ENCODE measurements at places on chromosomes 6 and 20. TPM values are rescaled to one million over a fixed set of nuclear protein-coding genes. Genes with fewer than 3 reads are reported as not detected.
A peak's percentile ranks its signal among the peaks of the same experiment; 100 is the strongest.

MYLK2 gene
- polyA plus RNA-seq, result 0.05 TPM

PRDM1 gene
- 3.9 TPM for polyA plus RNA-seq

PGC gene
- polyA plus RNA-seq, result not detected

ASCC3 gene
- polyA plus RNA-seq, result 28.5 TPM

TMEM244 gene
- polyA plus RNA-seq, result not detected

PACRG gene
- polyA plus RNA-seq, result 0.61 TPM

ZBP1 gene
- not detected for polyA plus RNA-seq

TJAP1 gene
- polyA plus RNA-seq, result 45.5 TPM

FOXF2 gene
- 0.34 TPM for polyA plus RNA-seq

LRRC1 gene
- 18.5 TPM for polyA plus RNA-seq

KCNQ2 gene
- not detected for polyA plus RNA-seq

CAP2 gene
- 11.0 TPM for polyA plus RNA-seq

GRM4 gene
- polyA plus RNA-seq, result not detected

DNA sequence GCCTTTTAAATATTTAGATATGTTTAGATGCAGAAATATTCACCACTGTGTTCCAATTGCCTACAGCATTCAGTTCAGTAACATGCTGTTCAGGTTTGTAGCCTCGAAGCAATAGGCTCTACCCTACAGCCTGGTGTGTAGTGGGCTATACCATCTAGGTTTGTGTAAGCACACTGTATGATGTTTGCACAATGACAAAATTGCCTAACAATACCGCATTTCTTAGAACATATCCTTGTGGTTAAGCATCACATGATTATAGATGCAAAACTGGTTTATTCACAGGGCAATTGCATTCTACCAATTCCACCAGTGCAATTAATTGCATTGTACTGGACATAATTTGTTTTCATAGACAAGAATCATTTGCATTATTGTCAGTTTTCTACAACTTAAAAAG, 7.9 kb upstream of the SLC22A16 start:
- no peaks in the 10 kb centered on the region for H3K4me1 ChIP-seq
- no peaks in the 10 kb centered on the region for H3K36me3 ChIP-seq
- H3K4me3 ChIP-seq, result no peak overlapping the region

DNA sequence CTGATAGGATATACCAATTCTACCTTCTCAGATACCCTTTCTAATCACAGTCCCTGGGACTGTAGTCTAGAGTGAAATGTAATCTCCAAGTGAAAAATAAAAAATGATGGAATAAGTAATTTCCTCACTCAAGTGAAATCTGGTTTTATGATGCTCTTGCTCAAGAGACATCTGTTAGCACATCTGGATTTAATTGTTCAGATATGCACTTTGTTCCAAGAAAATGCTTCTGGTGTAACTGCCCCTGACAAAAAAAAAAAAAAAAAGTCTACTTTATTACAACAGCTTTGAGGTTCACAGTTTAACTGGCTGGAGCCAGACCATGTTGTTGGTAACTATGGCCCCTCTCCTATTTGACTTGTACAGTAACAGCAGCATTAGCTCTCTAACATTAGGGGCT, 251.8 kb downstream of the BTBD9 start:
- H3K27ac ChIP-seq, result no peak overlapping the region
- no peak overlapping the region for H3K4me3 ChIP-seq
- no peak for DNase-seq
- H3K4me1 ChIP-seq, result peaks cover 6% of the 10 kb centered on the region
- no peaks in the 10 kb centered on the region for H3K36me3 ChIP-seq

- H3K27ac ChIP-seq, result no peak overlapping the region
- no peak for DNase-seq
- H3K4me3 ChIP-seq, result no peak overlapping the region
- peaks cover 15% of the 10 kb centered on the region for H3K36me3 ChIP-seq
These were observed 31.1 kb downstream of the POFUT1 start for GRCh38 chr20:32238483-32239425.

DNA sequence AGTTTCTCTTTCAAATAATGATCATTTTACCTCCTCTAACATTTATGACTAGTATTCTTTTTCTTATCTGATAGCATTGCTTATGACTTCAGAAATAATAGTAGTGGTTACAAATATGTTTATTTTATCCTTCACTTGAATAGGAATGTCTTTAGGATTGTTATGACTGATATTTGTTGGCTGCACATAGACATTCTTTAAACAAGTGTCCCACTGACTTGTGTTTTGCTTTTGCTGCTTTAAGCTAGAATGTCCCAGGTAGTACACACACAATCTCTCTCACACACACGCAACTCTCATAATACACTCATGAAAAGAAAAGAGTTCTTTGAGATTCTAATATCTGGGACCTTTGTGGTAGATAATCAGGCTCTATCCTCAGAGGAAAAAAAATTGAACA, 21.6 kb downstream of the KIAA1586 start:
- peaks cover 2% of the 10 kb centered on the region for H3K36me3 ChIP-seq
- DNase-seq, result no peak
- H3K4me1 ChIP-seq, result no peaks in the 10 kb centered on the region
- H3K27ac ChIP-seq, result no peak overlapping the region
- H3K27me3 ChIP-seq, result no peaks in the 10 kb centered on the region

- H3K36me3 ChIP-seq, result no peaks in the 10 kb centered on the region
- H3K27ac ChIP-seq, result no peak overlapping the region
- no peaks in the 10 kb centered on the region for H3K27me3 ChIP-seq
- peaks cover 36% of the 10 kb centered on the region for H3K4me1 ChIP-seq
- no peak overlapping the region for H3K4me3 ChIP-seq
These were observed 30.6 kb downstream of the REPS1 start for GRCh38 chr6:138957484-138957883.

DNA sequence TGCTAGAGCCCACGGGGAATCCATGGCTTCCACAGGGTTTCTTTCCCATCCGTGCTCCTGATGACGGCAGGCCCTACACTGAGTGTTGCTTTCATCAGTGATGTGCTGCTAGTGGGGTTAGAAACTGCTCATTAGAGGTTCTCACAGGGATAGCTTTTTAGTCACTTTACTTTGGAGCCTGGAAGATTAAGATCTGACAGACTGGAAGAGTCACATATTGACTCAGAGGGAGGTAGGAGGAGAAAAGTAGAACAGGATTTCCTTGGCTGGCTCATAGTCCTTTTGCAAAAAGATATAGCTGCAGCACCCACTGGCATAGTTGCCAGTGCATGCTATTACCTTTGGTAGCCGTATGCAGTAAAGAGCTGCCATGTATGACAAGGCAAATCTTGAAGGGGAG, 890.3 kb downstream of the C6orf118 start:
- no peaks in the 10 kb centered on the region for H3K36me3 ChIP-seq
- DNase-seq, result no peak
- no peaks in the 10 kb centered on the region for H3K27me3 ChIP-seq
- H3K4me1 ChIP-seq, result no peaks in the 10 kb centered on the region
- H3K27ac ChIP-seq, result no peak overlapping the region
- no peak overlapping the region for H3K4me3 ChIP-seq

- H3K27me3 ChIP-seq, result no peaks in the 10 kb centered on the region
- no peak overlapping the region for H3K27ac ChIP-seq
- H3K4me3 ChIP-seq, result peak overlapping the region; percentile 55
- H3K36me3 ChIP-seq, result no peaks in the 10 kb centered on the region
- no peak for DNase-seq
- H3K4me1 ChIP-seq, result peaks cover 12% of the 10 kb centered on the region
These were observed 22.3 kb upstream of the RPP40 start for GRCh38 chr6:5025911-5026819.

- H3K27me3 ChIP-seq, result peaks cover 16% of the 10 kb centered on the region
- H3K4me3 ChIP-seq, result no peak overlapping the region
- H3K36me3 ChIP-seq, result no peaks in the 10 kb centered on the region
- DNase-seq, result no peak
- H3K27ac ChIP-seq, result no peak overlapping the region
These were observed 2.1 kb downstream of the SERPINB9 start for GRCh38 chr6:2900821-2901644.

- H3K27me3 ChIP-seq, result peaks cover 37% of the 10 kb centered on the region
- H3K4me1 ChIP-seq, result peaks cover 2% of the 10 kb centered on the region
- no peaks in the 10 kb centered on the region for H3K36me3 ChIP-seq
These were observed 6.7 kb downstream of the CLPSL1 start for GRCh38 chr6:35787266-35788218.

DNA sequence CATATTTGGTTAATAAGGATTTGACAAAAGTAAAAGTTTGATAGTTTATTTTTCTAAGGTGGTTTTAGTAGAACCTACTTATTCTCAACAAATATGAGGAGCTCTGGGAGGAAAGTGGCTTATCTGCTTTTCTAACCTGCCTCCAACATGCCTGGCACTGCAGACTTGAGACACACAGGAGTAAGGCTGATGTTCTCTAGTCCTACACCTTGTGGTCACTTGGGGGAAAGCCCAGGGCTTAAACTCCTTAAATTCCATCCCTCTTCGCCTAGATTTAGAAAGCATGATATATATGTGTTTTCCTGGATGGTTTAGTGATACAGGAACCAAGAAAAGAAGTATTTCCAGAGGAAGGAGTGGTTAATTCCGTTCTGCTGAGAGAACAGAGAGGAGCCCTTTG, 39.9 kb upstream of the SAMD5 start:
- no peaks in the 10 kb centered on the region for H3K4me1 ChIP-seq
- H3K4me3 ChIP-seq, result no peak overlapping the region
- no peaks in the 10 kb centered on the region for H3K27me3 ChIP-seq
- no peak for DNase-seq
- no peak overlapping the region for H3K27ac ChIP-seq

DNA sequence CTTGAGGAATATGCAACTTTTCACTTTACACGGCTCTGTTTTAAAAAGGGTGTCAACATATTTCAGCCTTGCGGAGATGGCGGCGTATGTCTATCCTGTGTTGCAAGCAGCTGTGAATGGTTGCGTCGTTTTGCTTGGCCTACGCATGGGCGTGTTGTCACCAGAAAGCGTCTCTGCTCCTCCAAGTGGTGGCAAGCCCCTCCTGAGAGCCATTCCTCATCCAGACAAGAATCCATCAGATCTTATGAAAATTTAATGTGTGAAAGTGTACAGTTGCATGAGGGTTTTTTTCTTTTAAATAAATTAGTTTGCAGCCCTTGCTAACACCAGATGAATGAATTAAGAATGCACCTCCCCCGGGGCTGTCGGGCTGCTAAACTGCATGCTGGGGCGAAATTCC, 114.4 kb downstream of the PHACTR3 start:
- no peaks in the 10 kb centered on the region for H3K36me3 ChIP-seq
- no peak overlapping the region for H3K27ac ChIP-seq
- H3K4me3 ChIP-seq, result no peak overlapping the region
- no peaks in the 10 kb centered on the region for H3K27me3 ChIP-seq

GRCh38 chr6:21429291-21429690, 164.3 kb upstream of the SOX4 start:
- no peaks in the 10 kb centered on the region for H3K27me3 ChIP-seq
- H3K4me3 ChIP-seq, result no peak overlapping the region
- DNase-seq, result no peak
- H3K4me1 ChIP-seq, result no peaks in the 10 kb centered on the region
- H3K36me3 ChIP-seq, result no peaks in the 10 kb centered on the region

- H3K4me1 ChIP-seq, result no peaks in the 10 kb centered on the region
- H3K27ac ChIP-seq, result no peak overlapping the region
- H3K27me3 ChIP-seq, result no peaks in the 10 kb centered on the region
- no peak overlapping the region for H3K4me3 ChIP-seq
These were observed 37.0 kb downstream of the MC3R start for GRCh38 chr20:56285496-56285895.

DNA sequence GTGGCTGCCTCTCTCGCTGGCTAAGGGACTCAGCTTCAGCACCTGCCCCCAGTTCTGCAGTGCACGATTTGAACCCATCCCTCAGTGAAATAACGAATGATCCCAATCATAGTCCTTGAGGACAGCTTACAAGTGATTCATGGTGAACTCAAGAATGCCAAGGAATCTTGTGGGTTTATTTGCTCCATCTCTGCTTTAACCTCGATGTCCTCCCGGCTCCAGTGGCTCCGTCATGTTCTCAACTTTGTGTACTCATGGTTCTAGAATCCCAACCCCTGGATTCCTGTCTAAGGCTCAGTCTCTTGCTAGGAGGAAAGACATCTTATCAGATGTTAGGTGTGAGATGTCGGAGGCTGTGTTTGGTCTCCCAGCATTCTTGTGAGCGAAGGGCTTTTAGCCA, 29.0 kb upstream of the GTSF1L start:
- peaks cover 5% of the 10 kb centered on the region for H3K4me1 ChIP-seq
- DNase-seq, result no peak

GRCh38 chr20:32473231-32474008, 111.7 kb downstream of the NOL4L start:
- H3K4me1 ChIP-seq, result peaks cover 7% of the 10 kb centered on the region
- H3K36me3 ChIP-seq, result no peaks in the 10 kb centered on the region
- DNase-seq, result no peak
- peaks cover 9% of the 10 kb centered on the region for H3K27me3 ChIP-seq
- no peak overlapping the region for H3K4me3 ChIP-seq

GRCh38 chr6:221531-222349, 70.5 kb upstream of the DUSP22 start:
- no peaks in the 10 kb centered on the region for H3K36me3 ChIP-seq
- H3K4me3 ChIP-seq, result no peak overlapping the region
- H3K27me3 ChIP-seq, result no peaks in the 10 kb centered on the region

DNA sequence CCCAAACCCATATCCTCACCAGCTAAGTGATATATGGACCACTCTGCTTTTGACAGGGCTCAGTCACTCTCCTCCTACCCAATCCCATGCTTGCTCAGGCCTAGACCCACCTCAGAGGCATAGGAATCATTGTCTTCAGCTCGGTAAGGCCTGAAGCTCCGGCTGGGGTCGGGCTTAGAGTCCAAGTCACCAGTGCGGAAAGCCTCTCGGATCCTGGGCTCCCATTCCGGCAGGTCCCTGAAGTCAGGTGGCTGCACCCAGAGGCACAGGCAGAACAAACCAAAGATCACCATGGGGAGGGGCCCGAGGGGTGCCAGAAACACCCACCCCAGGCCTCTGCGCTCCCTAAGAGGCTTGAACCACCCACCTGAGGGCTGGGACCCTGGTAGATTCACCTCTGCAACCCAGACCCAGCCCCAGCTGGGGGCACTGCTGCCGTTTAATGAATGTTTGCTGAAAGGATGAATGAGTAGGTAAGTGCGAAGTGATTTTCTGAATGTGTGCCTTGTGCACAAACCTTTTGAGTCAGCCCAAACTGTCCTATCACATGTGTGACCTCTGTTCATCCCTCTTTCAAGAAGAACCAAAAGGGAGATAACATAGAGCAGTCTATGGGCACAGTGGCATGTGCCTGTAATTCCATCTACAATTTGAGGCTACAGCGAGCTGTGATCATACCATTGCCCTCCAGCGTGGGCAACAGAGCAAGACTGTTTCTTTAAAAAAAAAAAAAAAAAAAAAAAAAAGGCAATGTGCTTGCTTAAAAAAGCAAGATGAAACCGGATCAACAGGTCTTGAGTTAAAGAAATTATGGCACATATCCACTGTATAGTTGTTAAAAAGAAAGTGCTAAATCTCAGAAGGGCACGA, 39.3 kb upstream of the DSN1 start:
- H3K27me3 ChIP-seq, result no peaks in the 10 kb centered on the region
- no peak overlapping the region for H3K4me3 ChIP-seq
- H3K27ac ChIP-seq, result no peak overlapping the region
- H3K4me1 ChIP-seq, result peaks cover 17% of the 10 kb centered on the region

GRCh38 chr6:42154461-42155209, 12.2 kb upstream of the C6orf132 start:
- no peak overlapping the region for H3K27ac ChIP-seq
- no peaks in the 10 kb centered on the region for H3K36me3 ChIP-seq
- H3K4me3 ChIP-seq, result no peak overlapping the region
- peaks cover 12% of the 10 kb centered on the region for H3K4me1 ChIP-seq
- DNase-seq, result no peak

Data from keratinocyte (primary cell).